ENCODE measurements at places on chromosomes 4 and X.

GRCh38 chr4:105551965-105552746 is at the start of gene ARHGEF38:
ARHGEF38 (plus strand) TSS chr4:105552620; CDS start chr4:105552766, 146 bp downstream.
- H3K36me3 ChIP-seq, result no peaks in the 10 kb centered on the region
- no peaks in the 10 kb centered on the region for H3K4me1 ChIP-seq
- H3K27me3 ChIP-seq, result no peaks in the 10 kb centered on the region
- no peak within 1 kb of the TSS for H3K27ac ChIP-seq

DNA sequence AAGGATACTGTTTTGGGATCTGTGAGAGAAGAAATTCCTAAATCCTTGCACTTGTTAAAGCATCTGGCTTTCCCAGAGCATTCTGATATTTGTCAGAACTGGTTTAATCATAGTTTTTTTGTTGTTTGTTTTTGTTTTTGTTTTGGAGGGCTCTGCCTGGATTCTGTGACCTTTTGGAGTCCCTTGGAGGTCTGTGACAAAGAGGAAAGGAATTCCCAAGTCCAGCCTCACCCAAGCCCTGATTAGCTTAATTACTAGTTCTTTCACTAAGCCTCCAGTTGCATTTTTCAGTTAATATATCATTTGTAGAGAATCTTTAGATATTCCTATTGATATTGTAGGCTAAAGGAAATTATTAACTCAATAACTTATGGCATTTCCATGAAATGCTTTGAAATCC is 711 bp downstream of the ACE2 start:
- H3K4me1 ChIP-seq, result no peaks in the 10 kb centered on the region
- H3K27me3 ChIP-seq, result no peaks in the 10 kb centered on the region
- no peak for DNase-seq

DNA sequence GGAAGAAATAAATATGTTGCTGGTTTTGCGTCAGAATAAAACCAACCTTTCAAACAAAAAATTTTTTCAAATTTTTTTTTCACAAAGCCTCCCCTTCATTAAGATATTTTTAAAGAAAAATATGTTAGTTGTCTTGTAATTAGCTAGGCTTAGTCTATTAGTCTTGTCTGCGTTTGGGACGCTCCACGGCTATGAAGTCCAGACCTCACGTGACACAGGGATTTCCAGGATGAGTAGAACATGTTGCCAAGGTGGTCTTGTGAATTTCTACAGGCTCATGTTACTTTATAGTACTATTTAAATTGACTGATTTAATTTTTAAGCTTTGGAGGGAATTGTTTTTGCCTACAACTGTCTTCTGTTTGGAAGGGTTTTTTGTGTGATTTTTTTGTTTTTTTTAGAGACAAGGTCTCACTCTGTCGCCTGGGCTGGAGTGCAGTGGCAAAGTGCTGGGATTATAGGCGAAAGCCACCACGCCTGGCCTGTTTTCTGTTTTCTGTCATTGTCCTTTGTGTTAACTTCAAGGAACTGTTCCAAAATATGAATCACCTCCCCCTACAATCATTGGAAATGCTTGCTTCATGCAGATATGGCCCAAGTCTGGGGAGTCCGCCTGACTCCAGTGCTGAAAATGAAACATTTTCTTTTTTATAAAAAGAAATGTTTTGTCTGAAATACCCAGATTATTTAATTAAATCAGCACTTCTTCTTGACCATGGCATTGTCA is 26.2 kb downstream of the TMEM144 start:
- no peak overlapping the region for H3K27ac ChIP-seq
- H3K36me3 ChIP-seq, result no peaks in the 10 kb centered on the region
- no peaks in the 10 kb centered on the region for H3K4me1 ChIP-seq
- DNase-seq, result no peak
- H3K4me3 ChIP-seq, result no peak overlapping the region

DNA sequence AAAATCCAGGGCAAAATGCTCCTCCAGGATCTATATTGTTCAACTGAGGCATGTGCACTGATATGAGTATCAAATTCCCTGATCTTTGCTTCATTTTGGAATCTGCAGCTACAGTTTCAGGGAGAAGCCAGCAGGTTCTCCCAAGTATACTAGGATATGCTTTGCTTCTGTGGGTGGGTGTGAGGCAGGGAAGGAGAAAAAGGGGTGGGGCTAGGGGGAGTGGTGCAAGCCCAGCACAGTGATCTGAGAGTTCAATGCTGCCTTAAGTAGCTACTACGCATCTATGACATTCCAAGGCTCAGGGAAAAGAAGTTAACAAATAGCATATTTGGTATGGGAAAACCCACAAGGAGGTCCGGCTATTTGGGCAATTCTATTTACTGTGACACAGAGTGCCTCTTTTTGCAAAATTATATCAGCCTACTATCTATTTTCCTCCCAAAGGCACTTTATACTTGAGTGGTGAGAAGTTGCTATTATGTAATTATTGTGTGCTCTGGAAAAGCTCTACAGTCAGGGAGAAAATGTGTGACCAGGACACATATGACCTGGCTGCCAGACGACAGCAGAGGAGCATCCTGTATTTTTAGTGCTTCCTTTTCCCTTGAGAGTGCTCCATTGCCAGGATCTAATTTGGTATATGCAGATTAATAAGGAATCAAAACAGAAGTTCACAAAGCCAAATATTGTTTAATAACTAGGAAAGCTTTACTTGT is 162.0 kb downstream of the RNF150 start:
- H3K4me3 ChIP-seq, result no peak overlapping the region
- H3K36me3 ChIP-seq, result no peaks in the 10 kb centered on the region
- H3K4me1 ChIP-seq, result no peaks in the 10 kb centered on the region
- H3K27me3 ChIP-seq, result no peaks in the 10 kb centered on the region

DNA sequence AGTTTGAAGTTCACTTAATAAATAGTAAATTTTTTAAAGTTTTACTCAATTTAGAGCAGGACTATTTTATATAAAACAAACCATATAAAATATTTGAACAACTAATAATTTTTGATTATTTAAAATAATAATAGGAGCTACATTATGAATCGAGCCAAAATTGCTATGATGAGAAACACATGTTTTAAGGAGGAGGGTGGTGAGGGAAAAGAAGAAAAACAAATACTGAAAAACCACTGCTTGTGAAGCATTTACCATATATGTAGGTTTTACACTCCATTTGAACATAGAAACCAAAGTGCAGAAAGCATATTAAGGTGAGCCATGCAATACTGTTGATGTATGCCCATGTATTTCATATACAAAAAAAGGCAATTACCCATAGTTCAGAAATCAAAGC is 448.9 kb downstream of the FSTL5 start:
- no peak overlapping the region for H3K27ac ChIP-seq
- no peaks in the 10 kb centered on the region for H3K4me1 ChIP-seq
- no peaks in the 10 kb centered on the region for H3K27me3 ChIP-seq
- H3K4me3 ChIP-seq, result no peak overlapping the region
- DNase-seq, result no peak

DNA sequence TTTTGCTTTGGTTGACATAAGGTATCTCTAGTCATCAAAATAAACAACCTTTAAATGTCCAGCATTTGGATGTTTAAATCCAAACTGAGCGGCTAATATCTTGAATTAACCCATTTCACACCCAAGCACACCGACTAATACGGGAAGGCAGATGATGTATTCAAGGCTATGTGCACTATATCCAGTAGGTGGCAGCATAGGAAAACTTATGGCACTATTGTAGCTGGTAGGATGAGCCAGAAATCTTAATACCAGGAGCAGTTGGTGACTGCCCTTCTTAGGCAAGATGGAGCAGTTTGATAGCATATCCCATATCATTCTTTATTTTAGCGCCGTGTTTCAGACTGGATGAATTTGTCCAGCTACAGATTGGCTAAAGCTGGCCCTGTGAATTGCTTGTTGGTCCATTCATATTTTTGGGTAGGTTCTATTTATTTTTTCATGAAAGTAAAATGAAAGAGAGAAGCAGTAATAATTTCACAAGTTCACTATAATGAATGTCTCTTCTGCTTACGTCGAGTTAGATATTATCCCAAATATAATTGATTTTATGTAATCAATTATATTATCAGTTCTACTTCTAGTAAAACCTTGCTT is 24.4 kb downstream of the UCHL1 start:
- no peak overlapping the region for H3K4me3 ChIP-seq
- H3K36me3 ChIP-seq, result no peaks in the 10 kb centered on the region
- DNase-seq, result peak; percentile 43
- no peaks in the 10 kb centered on the region for H3K27me3 ChIP-seq

DNA sequence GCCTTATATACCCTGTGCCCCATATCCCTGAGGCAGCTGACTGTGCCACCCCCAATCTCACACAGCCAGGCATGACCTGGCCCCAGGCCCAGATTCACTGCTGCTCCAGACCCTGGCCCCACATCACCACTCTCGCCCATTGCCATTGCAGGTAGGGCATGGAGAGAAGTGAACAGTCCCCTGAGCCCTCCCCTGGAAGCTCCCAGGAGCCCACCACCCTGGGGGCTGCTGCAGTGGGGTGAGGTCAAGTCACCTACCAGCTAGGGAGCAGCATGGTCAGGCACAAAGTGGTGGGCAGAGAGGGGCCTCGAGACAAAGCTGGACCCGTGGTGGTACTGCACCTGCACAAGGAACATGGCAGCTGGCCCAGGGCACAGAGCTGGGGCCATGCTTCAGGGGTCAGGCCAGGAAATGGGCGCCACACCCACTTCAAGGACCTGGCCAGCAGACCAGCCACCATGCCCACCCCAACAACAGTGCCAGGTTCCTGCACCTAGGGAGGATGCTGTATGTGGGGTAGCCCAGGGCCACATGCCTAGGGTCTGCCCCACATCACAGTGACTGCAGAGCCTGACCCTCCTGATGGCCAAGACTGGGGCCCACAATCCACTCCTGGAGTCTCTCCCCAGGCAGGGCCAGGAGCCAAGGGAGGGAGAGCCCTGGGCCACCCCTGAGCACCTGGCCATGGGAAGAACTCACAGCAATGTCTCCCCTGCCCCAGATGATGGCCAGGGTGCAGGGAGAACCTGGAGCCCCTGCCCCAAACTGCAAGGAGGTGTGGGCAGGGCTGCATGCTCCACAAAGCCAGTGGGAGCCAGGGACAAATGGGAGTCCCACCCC is 58.5 kb downstream of the COX18 start:
- no peak overlapping the region for H3K4me3 ChIP-seq
- H3K4me1 ChIP-seq, result no peaks in the 10 kb centered on the region
- H3K27me3 ChIP-seq, result no peaks in the 10 kb centered on the region
- DNase-seq, result no peak

- no peak overlapping the region for H3K4me3 ChIP-seq
- peaks cover 5% of the 10 kb centered on the region for H3K4me1 ChIP-seq
Observed at GRCh38 chr4:102612824-102613366, 111.7 kb downstream of the NFKB1 start.

GRCh38 chr4:172660251-172660650 is 508.4 kb upstream of the GALNT7 start:
- H3K4me1 ChIP-seq, result no peaks in the 10 kb centered on the region
- DNase-seq, result no peak
- no peaks in the 10 kb centered on the region for H3K27me3 ChIP-seq
- no peak overlapping the region for H3K4me3 ChIP-seq
- H3K36me3 ChIP-seq, result no peaks in the 10 kb centered on the region

DNA sequence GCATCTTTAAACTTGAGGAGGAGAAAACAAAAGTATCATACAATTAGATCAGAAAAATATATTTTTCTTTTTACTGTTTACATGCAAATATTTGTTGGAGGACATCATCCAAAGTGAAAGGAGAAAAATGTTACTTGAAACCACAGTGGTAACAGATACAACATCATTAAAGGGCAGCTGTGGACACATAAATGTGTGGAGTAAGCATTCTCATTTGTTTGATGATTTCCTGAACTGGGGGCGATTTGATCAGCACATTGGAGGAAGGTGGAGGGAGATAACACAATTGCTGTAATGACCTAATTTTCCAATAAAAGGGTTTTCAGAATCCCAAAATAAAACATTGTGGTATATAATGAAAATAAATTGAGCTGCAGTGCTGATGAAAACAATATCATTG is 314.5 kb upstream of the HS3ST1 start:
- no peak overlapping the region for H3K27ac ChIP-seq
- H3K4me3 ChIP-seq, result no peak overlapping the region
- H3K36me3 ChIP-seq, result no peaks in the 10 kb centered on the region
- H3K27me3 ChIP-seq, result no peaks in the 10 kb centered on the region
- DNase-seq, result no peak

DNA sequence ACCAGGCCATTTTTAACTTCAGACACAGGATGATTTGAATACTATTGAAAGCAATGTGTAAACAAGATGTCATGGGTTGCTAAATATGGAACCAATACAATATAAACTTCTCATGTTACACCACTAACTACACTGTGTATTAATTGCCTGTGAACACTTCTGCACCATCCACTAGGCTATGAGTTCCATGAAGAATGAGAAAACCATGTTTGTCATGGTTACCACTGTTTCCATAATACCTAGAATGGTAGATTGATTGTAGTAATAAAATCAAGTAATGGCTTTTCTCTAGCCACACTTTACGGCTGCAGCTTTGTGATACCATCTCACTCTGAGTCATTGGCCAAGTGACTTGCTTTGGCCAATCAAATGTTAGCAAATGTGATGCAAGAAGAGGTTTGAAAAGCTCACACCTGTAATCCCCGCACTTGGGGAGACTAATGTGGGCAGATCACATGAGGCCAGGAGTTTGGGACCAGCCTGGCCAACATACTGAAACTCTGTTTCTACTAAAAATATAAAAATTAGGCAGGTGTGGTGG is 19.9 kb upstream of the CYBB start:
- no peak overlapping the region for H3K27ac ChIP-seq
- no peaks in the 10 kb centered on the region for H3K4me1 ChIP-seq
- H3K36me3 ChIP-seq, result no peaks in the 10 kb centered on the region
- H3K27me3 ChIP-seq, result no peaks in the 10 kb centered on the region
- no peak overlapping the region for H3K4me3 ChIP-seq

DNA sequence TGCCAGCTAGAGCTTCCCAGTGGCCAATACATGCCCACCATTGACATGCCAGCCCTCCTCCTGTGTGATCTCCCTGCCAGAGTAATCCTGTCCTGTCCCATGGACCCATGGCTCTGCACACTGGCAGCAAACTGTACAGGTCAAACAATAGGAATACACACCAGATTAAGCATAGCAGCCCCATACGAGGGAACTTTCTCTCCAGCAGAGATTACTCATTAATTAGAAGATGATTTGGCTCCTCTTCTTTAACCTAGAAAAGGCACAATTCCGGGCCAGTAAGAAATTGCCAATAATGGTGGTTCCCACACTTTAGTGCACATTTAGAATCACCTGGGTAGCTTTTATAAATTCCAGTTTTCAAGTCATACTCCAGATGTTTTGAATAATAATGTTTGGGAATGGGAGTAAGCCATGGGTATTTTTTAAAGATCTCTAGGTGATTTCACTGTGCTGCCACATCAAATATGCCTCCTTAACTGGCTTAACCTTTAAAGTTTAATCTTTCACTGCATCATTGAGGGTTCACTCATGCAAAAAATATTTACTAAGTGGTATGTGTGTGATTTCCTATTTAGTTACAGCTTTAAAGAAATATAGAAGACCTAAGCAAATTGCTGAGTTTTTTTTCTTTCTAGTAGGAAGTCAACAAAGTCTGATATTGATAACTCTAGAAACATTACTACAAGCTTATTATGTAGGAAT is 277.6 kb upstream of the NWD2 start:
- no peak overlapping the region for H3K4me3 ChIP-seq
- no peak overlapping the region for H3K27ac ChIP-seq
- H3K4me1 ChIP-seq, result no peaks in the 10 kb centered on the region
- H3K36me3 ChIP-seq, result no peaks in the 10 kb centered on the region
- no peak for DNase-seq
- no peaks in the 10 kb centered on the region for H3K27me3 ChIP-seq

GRCh38 chrX:24498181-24498580 is 33.1 kb downstream of the PDK3 start:
- no peak overlapping the region for H3K4me3 ChIP-seq
- no peak for DNase-seq
- H3K4me1 ChIP-seq, result peaks cover 10% of the 10 kb centered on the region
- no peaks in the 10 kb centered on the region for H3K27me3 ChIP-seq

GRCh38 chrX:43505769-43506168 is 150.3 kb upstream of the MAOA start:
- no peak overlapping the region for H3K4me3 ChIP-seq
- DNase-seq, result no peak
- no peaks in the 10 kb centered on the region for H3K4me1 ChIP-seq
- no peak overlapping the region for H3K27ac ChIP-seq
- no peaks in the 10 kb centered on the region for H3K27me3 ChIP-seq
- H3K36me3 ChIP-seq, result no peaks in the 10 kb centered on the region
